D341Med (cell line): ENCODE measurements at places on chromosomes 1 and 21.

- peak; percentile 48 for DNase-seq
Observed at GRCh38 chr1:16724718-16725438, 15.4 kb upstream of the RNU1-4 start.

DNA sequence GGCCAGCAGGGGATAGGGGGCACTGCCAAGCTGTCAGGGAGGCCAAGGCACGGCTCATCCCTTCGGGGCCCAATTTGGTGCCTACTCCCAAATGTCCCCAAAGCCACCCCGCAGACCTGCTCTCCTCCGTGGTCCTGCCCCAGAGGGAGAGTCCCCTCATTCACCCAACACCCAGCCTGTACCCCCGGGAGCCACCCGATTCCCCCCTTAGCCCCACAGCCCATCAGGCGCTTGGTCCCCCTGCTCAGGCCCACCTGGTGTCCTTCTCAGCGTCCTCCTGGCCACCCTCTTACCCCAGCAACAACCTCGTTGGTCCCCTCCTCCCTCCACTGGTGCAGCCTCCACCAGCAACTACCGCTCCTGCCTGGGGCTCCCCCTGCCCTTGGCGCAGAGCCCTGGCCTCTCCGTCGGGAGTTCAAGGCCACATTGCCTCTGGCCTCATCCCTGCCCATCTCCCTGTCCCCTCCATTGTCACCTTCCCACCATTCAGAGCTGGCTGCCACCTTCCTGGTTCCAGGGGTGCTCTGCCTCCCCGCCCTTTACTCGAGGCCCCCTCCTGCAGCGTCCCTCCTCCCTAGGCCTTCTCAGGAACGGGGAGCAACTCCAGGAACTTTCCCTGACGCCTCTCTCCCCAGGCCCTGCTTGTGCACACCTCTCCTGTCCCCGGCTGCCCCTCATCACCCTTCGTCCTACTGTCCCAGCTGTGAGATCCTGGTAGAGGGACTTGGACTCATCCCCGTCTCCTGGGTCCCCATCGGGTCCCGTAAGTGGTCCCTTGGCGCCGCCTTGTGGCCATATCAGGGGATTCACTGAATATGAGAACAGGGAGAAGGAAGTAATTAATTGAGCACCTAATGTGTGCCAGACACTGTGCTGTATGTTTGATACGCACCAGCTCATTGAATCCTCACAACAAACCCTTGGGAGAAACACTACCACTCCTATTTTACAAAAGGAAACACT is 73.9 kb downstream of the RAP1GAP start:
- peak; percentile 74 for DNase-seq

GRCh38 chr1:13807209-13807608 is 107.2 kb downstream of the PRDM2 start:
- DNase-seq, result peak; percentile 54

- peak; percentile 71 for DNase-seq
Observed at GRCh38 chr1:36567601-36568341, 85.1 kb upstream of the CSF3R start.

- no peak for DNase-seq
Observed at GRCh38 chr1:154496383-154496782, 5.6 kb upstream of the TDRD10 start.

GRCh38 chr21:38741950-38742256 is 63.8 kb upstream of the ETS2 start:
- no peak for DNase-seq

DNA sequence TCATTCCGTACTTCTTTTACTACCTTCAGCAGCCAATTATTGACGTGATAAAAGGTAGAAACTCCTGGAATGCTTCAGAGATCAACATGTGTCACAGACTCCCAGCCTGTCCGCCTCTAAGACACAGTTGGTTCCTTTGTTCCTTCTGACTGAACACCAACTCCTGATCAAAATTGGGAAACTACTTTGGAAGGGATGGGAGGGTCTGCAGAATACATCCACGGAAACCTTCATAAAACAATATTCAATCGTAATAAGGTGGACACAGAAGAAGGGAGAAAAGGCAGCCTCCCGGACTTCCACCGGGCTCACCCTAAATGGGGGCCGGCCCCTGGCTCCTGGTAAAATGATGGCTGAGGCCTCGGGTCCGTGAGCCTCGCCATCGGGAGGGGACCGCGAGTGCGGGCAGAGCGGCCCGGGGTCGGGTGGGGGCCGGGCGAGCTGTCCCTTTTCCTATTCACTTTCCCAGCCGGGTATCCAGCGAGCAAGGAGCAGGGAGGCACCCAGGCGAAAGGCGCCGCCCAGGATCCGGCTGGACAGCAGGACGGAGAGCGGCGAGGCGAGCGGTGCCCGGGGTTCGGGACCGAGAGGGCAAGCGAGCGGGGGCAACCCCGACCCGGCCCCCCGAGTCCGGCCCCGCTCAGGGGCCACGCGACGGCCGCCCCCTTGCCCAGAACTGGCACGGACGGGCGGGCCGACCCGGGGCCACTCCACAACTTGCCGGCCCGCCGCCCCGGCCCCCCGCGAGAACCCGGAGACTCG is 805 bp downstream of the NRIP1 start:
- DNase-seq, result no peak

- no peak for DNase-seq
Observed at GRCh38 chr1:6591222-6591621, 11.4 kb downstream of the ZBTB48 start.

DNA sequence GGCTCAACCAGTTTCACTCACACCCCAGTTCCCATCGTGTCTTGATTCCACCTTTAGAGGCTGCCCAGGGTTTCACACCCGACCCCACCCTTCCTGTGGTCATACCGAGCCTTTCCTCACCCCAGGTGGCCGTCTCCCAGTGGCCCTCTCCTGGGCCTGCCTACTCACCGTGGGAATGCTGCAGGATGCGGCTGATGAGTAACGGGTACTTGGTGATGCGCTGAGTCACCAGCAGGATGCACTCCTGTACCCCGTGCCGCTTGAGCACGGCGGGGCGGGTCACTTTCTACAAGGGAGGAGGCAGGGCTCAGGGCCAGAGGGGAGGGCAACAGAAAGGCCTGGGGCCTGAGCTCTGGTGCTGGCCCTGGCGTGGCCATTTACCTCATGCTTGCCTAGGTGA is 16.4 kb downstream of the ARHGEF2 start:
- DNase-seq, result peak; percentile 57

DNA sequence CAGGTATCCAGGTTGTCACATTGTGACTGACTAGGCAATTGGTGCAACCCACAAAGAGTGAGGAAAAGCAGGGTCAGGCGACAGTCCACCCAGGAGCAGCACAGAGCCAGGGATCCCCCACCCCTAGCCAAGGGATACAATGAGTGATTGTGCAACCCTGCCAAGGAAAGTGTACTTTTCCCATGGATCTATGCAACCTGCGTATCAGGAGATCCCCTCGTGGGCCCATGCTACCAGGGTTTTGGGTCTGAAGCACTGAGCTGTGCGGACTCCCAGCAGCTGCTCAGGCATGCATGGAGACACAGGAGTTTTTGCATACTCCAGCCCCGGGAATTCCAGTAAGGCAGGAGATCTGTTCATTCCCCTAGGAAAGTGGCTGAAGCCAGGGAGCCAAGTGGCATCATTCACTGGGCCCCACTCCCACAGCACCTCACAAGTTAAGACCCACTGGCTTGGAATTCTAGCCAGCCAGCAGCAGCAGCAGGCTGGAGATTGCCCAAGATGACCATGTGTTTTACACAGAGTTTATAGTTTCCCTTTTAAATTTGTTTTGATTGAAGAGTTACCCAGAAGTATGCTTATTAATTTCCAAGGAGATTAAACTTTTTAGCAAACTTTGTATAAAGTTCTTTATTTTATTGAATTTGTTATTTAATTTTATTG is 136.0 kb downstream of the LTN1 start:
- DNase-seq, result no peak

DNA sequence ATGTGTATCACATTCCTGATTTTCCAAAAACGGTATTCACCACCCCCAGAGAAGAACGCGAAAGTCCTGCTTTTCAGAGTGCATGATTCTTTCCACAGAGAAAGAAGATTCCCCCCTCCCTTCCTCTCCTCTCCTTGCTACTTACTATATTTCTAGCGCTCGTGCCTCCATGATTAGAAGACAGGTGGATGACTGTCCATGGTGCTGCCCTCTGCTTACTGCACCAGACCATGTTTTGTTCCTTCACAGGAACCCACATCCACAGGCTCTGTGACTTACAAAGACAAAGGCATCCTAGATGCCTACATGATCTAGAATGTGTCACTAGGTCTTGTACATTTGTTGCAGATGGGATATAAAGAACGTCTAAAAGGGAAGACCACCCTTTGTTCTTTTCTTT is 49.1 kb upstream of the ZNF648 start:
- no peak for DNase-seq

DNA sequence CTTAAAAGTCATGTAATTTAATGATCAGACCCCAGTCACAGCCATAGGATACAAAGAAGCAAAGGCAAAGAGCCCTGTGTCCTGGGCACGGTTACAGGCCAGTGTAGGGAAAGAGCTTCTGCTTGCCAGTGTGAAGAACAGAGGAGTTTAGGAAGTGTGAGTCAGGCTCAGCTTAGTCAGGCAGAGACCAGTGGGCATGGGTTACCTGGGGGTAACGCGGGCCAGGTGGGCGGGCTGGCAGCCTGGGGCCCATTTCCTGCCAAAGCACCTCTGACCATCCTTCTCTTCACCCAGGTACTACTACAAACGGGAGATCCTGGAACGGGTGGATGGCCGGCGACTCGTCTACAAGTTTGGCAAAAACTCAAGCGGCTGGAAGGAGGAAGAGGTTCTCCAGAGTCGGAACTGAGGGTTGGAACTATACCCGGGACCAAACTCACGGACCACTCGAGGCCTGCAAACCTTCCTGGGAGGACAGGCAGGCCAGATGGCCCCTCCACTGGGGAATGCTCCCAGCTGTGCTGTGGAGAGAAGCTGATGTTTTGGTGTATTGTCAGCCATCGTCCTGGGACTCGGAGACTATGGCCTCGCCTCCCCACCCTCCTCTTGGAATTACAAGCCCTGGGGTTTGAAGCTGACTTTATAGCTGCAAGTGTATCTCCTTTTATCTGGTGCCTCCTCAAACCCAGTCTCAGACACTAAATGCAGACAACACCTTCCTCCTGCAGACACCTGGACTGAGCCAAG is 4.7 kb downstream of the ELF3 start:
- no peak for DNase-seq

GRCh38 chr1:8222789-8223188 is 95.1 kb upstream of the SLC45A1 start:
- DNase-seq, result no peak

DNA sequence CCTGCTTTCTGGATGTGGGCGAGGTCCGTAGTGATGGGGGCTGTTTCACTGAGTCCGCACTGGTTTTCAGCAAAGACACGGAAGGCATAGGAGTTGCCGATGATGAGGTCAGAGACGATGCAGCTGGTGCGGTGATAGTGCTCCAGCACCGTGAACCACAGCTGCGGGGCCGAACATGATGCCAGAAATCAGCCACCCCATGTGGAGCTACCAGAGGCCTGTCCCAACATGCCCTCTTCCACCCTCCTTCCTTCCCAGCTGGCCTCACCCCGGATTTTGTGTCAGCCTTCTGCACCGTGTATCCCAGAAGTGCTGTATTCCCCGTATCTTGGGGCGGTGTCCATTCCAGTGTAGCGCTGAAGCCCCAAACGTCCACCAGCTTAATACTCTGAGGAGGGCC is 10.0 kb downstream of the MYBPHL start:
- DNase-seq, result no peak

- no peak for DNase-seq
Observed at GRCh38 chr21:35683664-35684304, 376.5 kb downstream of the SETD4 start.

- DNase-seq, result no peak
Observed at GRCh38 chr1:232877365-232878028, 72.3 kb downstream of the MAP10 start.

- no peak for DNase-seq
Observed at GRCh38 chr1:64913361-64914015, 52.9 kb downstream of the JAK1 start.

DNA sequence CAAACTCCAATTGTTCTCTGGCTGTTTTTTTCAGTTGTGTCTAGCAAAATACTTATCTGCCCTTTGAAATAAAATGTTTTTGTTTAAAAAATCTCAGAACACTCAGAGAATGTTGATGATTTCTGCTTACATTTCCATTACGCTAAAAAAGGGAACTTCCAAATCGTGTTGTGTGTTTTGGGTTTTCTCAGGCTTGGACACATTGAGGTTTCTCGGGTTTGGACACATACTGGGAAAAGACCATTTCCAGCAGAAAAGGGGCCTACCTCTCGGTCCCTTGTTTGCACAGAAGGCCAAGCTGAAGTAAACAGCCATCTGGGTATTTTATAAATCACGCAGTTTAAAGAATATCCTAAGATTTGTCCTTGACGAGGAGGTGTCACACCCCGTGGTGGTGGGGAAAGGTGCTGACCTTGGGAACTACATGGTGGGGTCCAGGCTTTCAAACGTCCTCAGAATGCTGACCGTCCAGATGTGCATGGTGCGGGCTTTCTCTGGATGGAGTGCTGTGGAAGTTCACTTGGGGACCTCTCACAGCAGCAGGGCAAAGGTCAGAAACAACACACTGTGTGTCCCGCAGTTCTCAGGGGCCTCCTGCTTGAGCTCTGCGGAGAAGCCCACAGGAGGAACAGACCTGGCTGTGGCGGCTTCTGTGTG is 67.8 kb downstream of the SLC37A1 start:
- no peak for DNase-seq

DNA sequence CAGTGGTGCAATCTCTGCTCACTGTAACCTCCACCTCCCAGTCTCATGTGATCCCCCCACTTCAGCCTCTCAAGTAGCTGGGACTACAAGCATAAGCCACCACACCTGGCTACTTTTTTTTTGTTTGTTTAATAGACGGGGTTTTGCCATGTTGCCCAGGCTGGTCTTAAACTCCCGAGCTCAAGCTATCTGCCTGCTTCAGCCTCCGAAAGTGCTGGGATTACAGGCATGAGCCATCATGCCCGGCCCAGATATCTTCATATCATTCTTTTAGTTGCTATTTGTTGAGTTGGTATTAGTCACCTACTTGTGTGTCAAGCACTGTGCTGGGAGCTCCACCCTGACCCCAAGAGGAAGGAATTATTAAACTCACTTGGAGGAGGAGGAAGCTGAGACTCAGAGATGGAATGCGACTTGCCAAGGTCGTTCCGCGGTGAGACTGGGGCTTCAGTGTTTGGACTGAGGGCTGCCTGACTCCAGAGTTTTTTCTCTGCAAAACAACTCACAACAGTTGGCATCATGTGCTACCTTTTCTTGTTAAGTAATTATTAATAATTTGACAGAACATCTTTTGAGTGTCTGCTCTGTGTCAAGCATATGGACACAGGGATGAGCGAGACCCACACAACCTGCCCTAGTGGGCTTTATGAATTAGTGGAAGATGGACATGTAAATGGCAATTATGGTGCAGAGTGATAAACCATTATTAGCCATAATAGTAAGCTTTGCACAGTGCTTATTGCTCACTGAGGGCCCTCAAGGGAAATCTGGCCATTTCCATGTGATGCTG is 132.0 kb downstream of the FOXD2 start:
- DNase-seq, result no peak

DNA sequence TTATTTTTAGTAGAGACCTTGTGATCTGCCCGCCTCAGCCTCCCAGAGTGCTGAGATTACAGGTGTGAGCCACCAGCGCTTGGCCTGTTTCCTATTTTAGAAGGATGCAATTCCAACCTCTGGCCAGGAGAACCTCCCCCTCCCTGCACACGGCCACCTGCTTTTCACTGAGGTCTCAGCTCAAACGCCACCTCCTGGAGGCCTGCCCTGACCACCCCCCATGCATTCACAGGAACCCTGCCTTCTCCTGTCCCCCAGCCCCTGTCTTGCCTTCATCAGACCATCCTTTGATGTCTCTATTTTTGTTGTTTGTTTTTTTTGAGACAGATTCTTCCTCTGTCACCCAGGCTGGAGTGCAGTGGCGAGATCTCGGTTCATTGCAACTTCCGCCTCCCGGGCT is 2.3 kb downstream of the SRM start:
- DNase-seq, result no peak

- no peak for DNase-seq
Observed at GRCh38 chr1:247330548-247331171, 1.0 kb downstream of the ZNF496 start.
